Neural progenitor cell (in vitro differentiated cells): ENCODE measurements at places on chromosomes 16 and 17. TPM values are rescaled to one million over a fixed set of nuclear protein-coding genes. Genes with fewer than 3 reads are reported as not detected.

GRCh38 chr17:79262624-79263023, 188.0 kb downstream of the ENGASE start:
- no peak for DNase-seq

- no peak for DNase-seq
Observed at GRCh38 chr16:2469399-2470233, 1.5 kb upstream of the NTN3 start.

DNA sequence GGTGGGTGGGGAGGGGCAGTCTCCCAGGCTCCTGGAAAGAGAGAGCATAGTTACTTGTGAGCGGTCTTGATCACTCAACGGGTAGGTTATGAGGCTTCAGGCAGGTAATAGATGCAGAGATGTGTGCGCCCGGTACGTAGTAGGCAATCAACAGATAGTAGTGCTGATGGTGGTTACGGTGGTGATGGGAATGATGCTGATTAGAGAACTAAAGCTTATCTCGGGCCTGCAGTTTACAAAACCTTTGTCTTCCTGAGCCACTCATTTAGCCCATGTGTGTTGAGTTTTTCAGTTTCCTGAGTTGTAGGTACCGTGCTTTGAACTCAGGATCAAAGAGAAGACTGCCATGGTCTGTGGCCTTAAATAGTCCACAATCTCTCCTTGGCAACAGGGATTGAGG, 401.0 kb downstream of the SNX29 start:
- no peak for DNase-seq

DNA sequence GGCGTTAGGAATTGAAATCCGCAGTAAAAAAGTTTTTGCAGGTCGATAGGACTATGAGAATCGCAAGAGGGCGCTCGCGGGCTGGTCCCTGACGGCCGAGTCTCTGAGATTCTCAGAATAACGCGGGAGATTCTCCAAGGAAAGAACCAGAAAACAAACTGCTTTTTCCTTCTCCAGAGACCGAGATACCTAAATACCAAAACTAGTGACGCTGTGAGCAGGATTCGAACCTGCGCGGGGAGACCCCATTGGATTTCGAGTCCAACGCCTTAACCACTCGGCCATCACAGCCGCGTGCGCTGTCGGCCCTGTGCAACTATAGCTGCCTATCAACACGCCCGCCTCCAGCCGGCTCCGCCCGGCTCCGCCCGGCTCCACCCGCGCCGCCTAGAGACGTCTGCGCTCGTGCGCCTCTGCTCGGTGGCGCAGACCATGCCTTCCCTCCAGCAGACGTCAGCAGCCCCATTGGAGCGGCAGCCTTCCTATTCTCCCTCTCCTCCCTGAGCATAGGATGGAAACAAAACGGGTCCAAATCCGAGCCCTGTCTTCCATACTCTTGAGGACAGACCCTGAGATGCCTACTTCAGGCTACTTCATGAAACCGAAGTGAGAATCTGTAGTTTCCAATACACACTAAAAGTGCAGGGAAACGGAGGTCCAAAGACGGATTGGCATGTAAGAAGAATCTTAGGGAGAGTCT, 13.4 kb downstream of the PER1 start:
- peak; percentile 98 for DNase-seq

GRCh38 chr16:67386861-67387455, 6.3 kb downstream of the TPPP3 start:
- DNase-seq: no peak

DNA sequence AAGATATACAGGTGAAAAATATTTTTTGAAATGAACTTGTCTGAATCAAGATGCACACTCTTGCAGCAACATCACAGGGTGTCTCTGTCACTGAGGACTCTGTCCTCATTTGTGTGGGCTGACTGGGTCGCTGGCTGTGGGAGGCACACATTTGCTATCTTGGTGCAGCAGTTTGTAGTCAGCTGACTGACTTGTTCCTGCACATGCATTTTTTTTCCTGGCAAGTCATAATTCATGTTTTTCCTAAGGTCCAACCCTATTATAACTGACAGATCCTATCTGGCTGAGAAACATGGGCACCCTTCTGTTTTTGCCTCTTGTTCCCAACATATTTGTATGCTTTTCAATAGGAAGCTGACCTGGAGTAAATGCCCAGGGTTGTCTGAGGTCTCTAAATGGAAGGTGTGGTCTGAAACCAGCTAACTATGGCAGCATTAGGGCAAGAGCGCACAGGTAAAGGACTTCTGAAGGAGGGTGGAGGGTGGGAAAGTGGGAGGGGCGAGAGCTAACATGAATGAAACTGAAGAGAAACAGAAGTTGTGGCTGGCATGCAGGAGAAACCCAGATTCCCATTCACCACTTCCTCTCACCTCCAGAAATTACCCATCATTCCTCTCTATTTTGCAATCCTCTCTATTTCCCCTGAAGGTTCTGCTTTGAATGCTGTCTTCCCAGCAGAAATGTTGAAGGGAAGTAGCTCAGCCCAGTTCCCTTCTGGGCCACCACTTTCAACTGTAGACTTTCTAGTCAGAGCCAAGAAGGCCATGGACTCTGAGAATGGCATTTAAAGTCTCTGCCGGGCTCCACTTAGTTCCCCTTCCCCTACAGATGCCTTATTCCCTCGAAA, 166.1 kb downstream of the PRKCA start:
- DNase-seq: no peak

DNA sequence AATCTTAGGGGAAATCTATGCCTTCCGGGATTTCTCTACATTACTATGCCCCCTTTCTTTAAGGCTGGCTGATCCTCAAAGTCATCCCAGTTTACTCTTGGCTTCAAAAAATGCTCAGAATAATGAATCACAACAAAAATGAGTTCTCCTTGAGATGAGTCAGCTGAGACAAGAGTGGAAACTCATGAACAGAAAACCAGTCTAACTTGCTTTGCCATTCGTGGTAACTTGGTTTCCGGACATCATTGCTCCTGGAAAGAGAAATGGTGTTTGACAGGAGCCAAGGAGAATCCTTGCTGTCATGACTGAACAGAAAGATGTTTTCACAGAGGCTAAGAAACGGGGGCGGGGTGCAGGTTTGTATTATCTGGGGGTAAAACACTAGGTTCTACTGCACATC, 435.6 kb upstream of the DYNLRB2 start:
- DNase-seq: no peak

DNA sequence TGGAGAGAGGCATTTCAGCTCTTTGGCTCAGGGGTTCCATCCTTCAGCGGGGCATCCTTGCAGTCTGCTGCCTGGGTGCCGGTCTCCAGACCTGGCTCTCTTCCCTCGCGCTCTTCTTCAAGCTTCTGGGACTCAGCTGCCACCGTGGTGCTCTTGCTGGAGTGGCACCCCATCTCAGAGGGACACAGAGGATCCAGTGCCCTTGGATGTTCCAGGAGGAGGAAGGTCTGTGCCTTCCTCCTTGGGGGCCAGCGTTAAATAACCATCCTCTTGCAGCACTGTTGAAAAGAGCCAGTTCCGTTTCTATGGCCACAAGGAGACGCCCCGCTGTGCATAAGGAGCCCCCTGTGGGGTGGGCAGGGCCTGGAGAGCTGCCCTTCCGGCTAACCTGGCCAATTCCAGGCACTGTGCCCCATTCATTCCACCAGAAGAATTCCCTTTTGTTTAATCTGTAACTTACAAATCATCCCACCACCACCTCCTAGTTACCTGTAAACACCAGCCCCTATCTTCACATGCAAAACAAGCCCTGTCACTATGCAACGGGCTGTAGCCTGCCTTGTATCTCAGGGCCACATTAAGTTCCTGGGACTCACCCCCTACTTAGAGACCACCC, 8.6 kb downstream of the CHD9NB start:
- peak; percentile 67 for DNase-seq

GRCh38 chr17:79927688-79928501, 88.7 kb upstream of the CBX4 start:
- no peak for DNase-seq

GRCh38 chr17:12731839-12732238, 57.5 kb upstream of the ARHGAP44 start:
- DNase-seq: no peak

DNA sequence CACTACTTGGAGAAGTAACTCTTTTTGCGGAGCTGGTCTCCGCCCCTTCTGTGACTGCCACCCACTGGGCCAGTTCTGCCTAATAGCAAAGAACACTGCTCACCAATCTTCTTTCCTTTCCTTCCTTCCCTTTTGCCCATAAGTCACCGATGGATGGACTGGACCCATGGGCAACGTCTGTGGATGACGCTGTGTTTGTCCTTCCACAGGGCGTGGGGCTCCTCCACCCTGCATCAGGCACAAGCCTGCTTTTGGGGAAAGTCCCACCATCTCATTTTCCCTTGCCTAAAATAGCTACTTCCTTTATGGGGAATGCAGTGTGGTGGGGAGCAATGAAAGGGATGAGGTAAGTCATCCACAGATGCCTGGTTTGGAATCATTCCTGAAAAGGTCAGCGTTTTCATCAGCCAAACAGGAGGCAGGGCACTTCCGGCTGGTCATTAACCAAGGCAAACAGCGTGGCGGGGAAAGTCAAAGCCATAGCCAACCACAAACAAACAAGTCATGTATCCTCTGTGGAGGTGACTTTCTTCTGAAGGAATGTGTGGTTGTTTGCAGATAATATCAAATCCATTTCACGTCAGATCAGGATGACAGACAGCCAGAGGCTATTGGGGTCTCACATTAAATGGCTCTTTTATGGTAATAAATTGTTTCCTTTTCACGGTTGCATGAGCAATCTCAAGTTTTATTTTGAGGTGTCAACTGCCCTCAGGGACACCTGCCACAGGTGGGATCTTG, 30.7 kb upstream of the MED9 start:
- DNase-seq: no peak

DNA sequence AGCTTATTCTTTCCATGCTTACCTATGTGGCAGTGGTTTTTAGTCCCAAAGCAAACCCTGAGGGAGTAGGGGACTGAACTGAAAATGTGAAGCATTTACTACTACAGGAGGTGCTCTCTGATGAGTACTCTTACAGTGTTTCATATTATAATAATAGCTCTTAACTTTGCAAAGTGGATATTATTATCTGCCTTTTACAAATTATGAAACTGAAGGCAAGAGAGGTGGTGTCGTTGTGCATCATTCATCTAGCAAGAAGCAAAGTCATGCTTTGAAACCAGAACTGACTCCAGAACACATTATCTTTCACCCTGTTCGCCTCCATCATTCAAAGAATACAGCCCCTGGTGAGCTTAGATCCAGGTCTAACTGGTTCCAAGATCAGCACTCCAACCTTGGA, 8.2 kb upstream of the KCNH6 start:
- no peak for DNase-seq

- DNase-seq: no peak
Observed at GRCh38 chr17:73311428-73311780, 397 bp downstream of the CDC42EP4 start.

DNA sequence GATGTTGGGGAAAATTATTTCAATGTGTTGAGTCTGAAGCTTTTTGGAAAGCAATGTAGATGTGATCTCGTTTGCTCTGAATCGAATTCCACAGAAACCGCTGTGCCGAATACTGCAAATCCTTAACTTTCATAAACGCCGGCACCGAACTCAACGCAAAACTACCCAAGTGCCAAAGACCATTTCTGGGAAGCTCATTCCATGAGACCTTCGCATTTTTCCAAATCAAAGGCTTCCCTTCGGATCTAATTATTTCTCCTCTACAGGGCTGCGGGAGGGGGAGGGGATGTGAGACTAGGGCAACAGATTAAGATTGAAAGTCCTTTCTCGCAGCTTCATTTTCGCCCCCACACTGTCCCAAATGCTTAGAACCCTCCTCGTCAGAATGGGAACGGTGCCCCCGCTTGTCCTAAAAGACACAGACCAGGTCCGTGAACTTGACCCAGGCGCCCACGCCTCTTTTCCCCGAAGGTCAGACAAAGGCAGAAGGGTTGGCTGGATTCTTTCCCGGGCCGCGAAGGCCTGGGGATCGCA, 4.0 kb downstream of the PRAC1 start:
- peak; percentile 69 for DNase-seq

DNA sequence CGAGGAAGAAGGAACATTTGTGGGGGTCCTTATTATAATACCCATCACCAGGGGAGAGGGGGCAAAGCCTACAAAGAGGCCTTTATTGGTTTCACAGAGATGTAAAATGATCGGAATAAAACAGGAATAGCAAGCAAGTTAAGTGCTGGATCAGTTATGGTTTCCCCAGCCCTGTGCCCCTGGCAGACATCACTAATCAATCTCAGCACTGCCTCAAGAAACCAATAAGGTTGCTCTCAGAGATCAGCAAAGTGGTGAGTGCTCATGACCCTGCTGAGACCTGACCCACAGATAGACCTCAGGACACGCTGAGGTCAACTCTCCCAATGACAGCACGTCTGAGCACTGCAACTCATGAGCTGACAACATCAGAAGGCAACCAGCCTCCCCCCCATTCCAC, 66.3 kb downstream of the ZNF423 start:
- no peak for DNase-seq

- DNase-seq: peak; percentile 85
Observed at GRCh38 chr17:82668631-82669099, 20.4 kb upstream of the WDR45B start.

DNA sequence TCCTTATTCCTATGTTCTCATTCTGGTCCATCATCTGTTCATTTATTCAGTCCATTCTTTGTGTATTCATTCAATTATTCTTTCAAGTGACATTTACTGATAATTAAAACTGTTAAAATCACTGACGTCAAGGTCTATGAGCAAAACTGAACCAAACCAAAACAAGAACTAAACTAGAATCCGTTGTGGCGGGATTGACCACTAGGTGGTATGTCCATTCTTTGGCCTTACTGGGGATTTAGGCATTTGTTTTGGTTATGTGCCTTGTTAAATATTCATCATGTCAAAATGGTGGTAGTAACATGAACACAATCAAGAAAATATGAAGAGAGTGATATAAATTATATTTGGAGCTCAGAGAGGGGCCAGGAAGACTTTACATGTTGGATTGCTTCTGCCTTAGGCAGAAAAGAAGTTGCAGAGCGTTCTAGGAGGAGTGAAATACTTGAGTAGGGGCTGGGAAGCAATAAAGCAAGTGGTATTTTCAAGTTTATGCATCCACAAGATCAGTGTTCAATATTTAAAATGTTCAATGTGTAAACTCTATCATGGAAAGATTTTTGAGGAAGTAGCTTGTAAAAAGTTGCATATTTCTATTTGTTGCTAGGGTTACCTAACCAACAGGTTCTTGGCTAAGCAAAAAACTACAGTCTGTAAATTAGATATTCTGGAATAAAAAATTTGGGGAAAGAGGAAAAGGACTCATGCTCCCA, 129.0 kb downstream of the CDH13 start:
- peak; percentile 6 for DNase-seq

KRTAP2-3 gene
- not detected in 2 replicates for total RNA-seq

CTRL gene
- 0.40 and 0.45 TPM in 2 replicates for total RNA-seq

TMEM94 gene
- total RNA-seq: 23.6 and 96.8 TPM in 2 replicates

CASKIN1 gene
- total RNA-seq: 1.6 and 9.0 TPM in 2 replicates

TPSG1 gene
- not detected in 2 replicates for total RNA-seq

AGRP gene
- total RNA-seq: not detected in 2 replicates
